ENCODE measurements at places on chromosomes 6 and 20.

GRCh38 chr6:7234547-7234946 lies 78.5 kb downstream of the SSR1 start:
- DNase-seq, result no peak

GRCh38 chr6:21648475-21649050 lies 55.0 kb downstream of the SOX4 start:
- no peak for DNase-seq

- no peak for DNase-seq
Measured at GRCh38 chr6:167803816-167804215, 22.9 kb upstream of the AFDN start.

- DNase-seq, result peak; percentile 60
Measured at GRCh38 chr6:34196116-34196832, 40.4 kb upstream of the HMGA1 start.

DNA sequence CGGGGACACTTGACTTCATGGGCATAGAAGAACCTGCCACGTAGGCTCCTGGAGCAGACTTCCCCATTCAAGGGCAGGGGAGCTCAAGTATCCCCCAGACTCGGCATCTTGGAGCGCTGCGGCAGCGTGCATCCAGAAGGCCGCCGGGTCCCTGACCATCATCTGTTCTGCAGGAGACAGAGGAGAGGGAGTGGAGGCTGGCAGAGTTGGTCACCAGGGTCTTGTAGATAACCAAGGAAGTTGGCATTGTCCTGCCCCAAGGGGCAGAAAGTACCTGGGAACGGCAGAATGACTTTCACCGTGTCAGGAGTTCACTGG lies 82.8 kb downstream of the TCP11 start:
- no peak for DNase-seq

DNA sequence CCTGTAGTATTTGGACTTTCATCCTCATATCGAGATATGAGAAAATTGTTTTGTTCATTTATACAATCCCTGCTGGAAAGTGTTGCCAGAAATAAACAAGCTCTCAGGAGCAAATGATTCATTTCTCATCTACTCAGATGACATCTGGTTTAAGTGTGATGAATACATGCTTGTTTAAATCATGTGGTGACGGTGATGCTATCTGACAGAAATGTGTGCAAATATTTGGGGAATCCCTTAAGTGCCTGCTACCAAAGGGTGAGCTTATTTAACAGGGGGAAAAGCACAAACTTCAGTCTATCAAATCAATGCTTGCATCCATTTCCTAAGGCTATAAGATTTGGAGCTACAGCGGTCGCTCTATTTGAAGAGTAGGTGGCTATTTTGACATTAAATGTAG lies 368.3 kb upstream of the SASH1 start:
- DNase-seq, result peak; percentile 33

GRCh38 chr20:34567892-34568865 lies 9.7 kb downstream of the MAP1LC3A start:
- DNase-seq, result no peak

DNA sequence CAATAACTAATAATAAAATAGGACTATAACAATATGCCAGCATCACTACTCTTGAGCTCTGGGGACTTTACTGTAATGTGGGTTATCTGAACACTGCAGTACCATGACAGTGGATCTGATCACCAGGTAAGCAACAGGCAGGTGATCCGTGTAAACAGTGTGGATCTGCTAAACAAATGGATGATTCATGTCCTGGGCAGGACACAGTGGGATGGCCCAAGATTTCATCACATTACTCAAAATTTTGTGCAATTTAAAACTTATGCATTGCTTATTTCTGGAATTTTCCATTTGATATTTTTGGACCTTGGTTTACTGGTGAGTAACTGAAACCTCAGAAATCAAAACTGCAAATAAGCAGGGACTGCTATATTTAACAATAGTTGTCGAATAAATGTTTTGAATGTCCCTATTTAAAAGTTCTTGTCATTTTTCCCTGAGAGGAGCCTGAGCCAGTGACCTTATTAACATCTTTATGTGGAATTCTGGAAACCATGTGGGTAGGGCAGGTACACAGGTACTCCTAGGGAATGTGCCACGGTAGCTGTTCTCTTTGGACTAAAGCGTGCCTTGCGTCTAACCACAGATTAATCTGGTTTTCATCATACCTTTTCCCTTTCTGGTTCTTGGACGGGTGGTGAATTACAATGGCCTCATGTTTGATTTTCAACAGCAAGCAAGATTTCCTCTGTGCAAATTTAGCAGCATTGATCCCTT lies 214.5 kb upstream of the SASH1 start:
- DNase-seq, result no peak

DNA sequence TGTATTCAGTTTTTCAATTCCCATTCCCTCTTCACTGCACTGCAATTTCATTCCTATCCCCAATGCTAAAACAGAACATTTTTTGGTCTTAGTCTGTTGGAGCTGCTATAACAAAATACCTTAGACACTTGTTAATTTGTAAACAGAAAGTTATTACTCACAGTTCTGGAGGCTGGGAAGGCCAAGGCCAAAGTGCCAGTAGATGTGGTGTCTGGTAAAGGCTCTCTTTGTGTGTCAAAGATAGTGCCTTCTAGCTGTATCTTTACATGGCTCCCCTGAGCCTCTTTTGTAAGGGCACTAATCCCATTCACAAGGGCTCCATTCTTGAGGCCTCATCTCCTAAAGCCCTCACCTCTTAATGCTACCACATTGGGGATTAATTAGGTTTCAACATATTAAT lies 40.0 kb downstream of the PHIP start:
- no peak for DNase-seq

All from astrocyte of the spinal cord (primary cell).